Stimulated activated CD4-positive, alpha-beta T cell treated with anti-CD3 and anti-CD28 coated beads, Interleukin-4, amount 100 ng/mL, for 48 hours (primary cell): ENCODE measurements at places on chromosomes 11 and 22.
A peak's percentile ranks its signal among the peaks of the same experiment; 100 is the strongest.

- no peak for DNase-seq
These were observed 768.8 kb downstream of the OPCML start for GRCh38 chr11:132763503-132763902.

- no peak for DNase-seq
These were observed 10.4 kb downstream of the TMPRSS6 start for GRCh38 chr22:37098976-37099591.

- DNase-seq: no peak
These were observed 94.4 kb downstream of the FAM181B start for GRCh38 chr11:82639251-82639650.

DNA sequence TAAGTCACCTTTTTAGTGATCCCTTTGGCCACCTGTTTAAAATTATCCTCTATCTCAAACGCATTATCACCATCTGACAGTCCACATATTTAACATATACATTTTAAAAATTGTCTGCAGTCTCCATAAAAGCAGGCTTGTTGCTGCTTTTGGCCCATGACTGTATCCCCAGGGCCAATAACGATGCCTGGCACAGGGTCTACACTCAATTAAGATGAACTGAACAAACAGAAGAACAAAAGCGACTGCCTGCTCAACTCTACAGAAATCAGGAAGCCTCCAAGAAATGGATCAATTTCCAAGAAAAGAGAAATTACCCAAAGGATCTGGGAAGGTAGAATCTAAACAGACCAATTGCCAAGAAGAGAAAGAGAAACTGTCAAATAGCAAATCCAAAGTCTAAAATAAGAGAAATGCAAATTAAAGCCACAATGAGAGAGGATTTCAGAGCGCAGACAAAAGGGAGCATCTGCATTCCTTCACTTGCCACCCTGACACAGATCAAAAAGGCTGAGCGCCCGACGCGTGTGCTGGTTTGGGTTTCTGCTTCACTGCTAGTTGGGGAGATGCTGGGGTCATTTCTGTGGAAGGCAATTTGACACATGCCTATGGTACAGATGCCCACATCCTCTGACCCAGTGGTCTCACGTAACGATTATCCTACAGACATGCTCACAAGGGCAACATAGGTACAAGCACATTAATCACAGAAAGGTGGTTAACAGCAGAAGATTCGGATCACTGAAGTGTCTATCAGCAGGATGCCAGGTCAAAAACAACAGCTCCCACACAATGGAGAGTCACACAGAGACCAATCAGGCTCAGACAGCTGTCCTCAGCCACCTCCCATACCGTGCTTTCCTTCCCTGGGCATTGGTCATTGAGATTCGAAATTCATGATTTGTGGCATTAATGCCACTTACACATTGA lies 55.9 kb downstream of the SHISAL1 start:
- DNase-seq: no peak

DNA sequence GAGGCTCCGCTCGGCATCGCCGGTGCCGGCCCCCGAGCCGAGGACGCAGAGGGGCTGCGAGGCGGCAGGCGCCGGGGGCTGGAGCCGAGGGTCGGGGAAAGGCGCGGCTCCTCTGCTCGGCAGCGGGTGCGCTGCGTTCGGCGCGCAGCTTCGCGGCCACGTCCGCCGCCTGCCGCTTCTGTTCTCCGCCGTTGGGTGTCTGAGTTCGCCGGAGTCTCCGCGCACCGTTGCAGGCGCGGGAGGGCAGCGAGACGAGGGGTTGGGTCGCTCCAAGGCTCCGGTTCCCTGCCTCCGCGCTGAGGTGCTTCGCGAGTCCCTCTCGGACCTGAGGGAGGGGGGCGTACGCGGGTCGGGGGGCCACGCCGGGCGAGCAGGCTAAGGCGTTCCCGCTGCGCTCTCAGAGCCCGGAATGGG lies 347 bp downstream of the MN1 start:
- DNase-seq: peak; percentile 23

DNA sequence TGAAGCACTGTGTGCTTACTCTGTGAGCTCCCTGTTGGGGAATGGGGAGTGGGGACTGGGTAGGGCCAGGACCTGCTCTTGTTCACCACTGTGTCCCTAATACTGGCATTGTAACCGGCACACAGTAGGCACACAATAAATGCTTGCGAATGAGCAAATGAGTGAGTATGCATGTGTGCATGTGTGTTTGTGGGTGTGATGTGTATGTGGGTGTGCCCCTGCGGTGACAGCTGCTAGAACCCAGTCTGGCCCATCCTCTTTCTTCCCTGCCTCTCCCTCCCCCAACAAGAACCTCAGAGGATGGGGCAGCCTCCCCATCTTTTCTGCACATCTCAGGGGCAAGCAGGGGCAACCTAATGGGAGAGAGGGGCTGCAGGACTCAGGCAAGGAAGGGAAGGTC lies 90.5 kb downstream of the MN1 start:
- DNase-seq: no peak

GRCh38 chr11:91435694-91436395 lies 788.8 kb upstream of the FAT3 start:
- no peak for DNase-seq

- DNase-seq: no peak
These were observed 94.3 kb downstream of the TTC28 start for GRCh38 chr22:28585324-28585723.

- DNase-seq: no peak
These were observed 152.5 kb downstream of the FBXO7 start for GRCh38 chr22:32627091-32627490.

GRCh38 chr11:78996007-78996406 lies 421.3 kb upstream of the NARS2 start:
- no peak for DNase-seq

GRCh38 chr22:36966851-36967540 lies 52.3 kb downstream of the TST start:
- DNase-seq: no peak

DNA sequence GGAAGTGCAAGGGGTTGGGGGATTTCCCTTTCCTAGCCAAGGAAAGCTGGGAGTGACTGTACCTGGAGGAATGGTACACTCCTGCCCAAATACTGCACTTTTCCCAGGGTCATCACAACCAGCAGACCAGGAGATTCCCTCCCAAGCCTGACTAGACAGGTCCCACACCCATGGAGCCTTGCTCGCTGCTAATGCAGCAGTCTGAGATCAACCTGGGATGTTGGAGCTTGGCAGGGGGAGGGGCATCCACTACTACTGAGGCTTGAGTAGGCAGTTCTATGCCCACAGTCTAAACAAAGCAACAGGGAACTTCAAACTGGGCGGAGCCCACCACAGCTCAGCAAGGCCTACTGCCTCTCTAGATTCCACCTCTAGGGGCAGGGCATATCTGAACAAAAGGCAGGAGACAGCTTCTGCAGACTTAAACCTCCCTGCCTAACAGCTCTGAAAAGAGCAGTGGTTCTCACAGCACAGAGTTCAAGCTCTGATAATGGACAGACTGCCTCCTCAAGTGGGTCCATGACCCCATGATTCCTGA lies 58.5 kb downstream of the SLC22A9 start:
- no peak for DNase-seq

DNA sequence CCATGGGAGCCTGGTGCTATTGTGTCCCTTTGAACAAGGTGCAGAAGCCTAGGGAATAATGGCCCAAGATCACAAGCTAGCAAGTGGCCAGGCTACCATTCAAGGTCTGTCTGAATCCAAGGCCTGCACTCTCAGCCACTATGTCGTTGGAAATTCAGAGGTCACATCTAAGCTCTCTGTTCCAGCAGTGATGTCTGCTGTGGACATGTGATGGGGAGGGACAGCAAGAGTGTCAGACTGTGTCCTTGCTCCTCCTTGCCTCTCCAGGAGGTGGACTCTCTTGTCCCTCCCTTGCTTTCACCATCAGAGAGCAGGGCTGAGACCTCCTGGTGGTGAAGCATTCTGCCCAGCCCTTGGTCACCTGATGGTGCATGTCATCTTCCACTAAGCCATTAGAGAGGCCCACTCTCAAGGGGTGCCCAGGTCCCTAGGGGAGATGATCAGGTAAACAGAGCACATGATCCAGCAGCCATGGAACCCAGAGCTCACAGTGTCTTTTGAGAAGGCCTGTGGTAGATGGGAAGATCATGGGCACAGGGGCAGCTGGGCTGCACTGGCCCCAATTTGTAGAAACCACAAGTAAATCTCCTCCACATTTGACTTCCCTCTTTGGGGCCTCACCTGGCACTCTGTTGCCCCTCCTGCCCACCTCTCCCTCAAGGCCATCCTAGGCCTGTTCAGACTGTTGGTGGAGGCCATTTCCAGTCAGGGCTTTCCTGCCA lies 37.1 kb upstream of the SUSD2 start:
- no peak for DNase-seq

GRCh38 chr11:125253795-125254525 lies 89.4 kb downstream of the PKNOX2 start:
- no peak for DNase-seq
